ELF-1 (cell line): ENCODE measurements at places on chromosomes 5 and 9.

DNA sequence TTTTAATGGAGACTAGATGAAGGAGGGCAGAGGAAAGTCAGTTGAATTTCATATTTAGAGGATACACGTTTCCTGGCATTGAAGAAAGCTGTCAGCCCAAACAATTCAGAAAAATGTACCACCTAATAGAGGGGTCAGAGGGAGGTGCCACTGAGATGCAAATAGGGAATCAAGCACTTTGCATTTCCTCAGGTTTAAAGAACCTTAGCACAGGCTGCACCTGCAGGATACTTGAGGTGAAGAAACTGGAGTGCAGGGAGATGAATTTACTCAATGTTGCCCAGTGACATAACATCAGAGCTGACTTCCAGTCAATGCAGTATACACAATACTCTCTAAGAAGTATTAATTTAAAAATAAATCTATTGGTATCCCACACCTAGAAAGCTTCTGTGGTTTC lies 67.0 kb upstream of the MAST4 start:
- no peak for DNase-seq

GRCh38 chr5:51203598-51203997 lies 179.7 kb upstream of the ISL1 start:
- DNase-seq = no peak

GRCh38 chr5:177457852-177458681 lies 11.5 kb downstream of the PRR7 start:
- DNase-seq = no peak

GRCh38 chr9:1443450-1443849 lies 393.3 kb downstream of the DMRT2 start:
- DNase-seq = no peak

DNA sequence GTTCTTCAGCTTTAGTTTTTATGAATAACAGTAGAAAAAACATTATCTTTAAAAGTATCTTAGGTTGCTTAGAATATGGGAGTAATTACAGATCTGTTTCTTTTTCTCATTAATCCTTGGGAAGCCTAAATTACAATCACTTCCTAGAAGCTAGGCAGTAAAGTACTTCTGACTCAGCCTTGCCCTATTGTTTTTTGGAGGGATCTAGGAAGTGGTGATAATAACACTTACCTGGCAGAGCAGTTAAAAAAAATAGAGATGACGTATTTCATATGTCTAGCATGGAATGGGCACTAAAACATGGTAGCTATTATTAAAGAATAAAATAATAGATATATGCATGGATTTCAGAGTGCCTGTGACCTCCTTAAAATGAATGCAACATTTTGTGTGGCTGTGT lies 8.2 kb upstream of the FST start:
- DNase-seq = no peak

DNA sequence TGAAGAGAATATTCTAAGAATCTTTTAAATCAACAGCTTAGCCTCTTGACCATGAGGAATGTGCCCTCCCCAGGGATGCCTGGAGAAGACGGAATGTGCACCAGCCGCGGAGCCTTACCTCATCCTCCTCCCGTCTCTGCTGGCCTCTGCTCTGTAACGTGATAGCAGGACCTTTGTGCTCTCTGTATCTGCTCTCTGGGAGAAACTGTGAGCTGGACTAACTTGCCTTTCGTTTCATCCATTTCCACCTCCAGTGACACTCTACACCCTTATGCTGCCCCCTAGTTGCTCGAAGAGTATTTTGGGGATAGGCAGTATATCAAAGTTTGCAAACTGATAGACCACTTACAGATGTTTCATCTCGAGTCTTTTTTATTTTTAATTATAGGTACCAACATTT lies 141.4 kb downstream of the NPR3 start:
- peak; percentile 78 for DNase-seq

DNA sequence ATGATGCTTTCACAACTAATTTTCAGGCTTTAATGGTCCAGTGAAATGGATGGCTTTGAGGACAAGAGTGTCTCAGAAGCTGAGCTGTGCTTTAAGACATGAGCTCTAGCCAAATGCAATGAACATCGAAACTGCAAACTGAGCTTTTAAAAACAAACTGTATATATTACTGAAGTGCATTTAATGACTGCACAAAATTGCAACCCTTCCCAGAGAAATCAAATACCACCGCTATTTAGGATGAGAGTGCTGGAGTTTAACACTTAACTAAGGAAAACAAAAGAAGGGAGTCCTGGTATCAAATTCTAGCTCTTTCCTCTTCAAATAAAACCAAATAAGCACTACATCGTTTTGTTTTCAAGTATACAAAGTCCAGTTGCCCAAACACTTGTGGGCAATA lies 163.9 kb downstream of the SLF1 start:
- no peak for DNase-seq

- no peak for DNase-seq
Measured at GRCh38 chr9:84412654-84413053, 72.1 kb upstream of the SLC28A3 start.

DNA sequence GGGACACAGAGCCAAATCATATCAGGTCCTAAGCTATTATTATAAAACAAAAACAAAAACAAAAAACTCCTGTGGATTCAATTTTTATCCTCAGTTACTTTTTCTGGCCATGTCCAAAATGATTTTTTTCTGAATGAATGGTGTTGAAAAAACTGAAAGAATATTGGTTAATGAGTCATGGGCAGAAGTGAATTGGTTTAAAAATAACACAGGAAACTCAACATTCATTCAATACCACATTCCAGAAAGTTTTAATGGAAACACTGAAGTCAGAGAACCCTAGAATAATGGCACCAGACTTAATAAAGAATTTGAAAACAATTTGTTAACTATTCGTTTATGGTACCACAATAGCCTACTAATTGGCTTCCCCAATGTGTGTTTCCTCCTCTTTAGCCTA lies 102.4 kb upstream of the CDH9 start:
- DNase-seq = no peak

DNA sequence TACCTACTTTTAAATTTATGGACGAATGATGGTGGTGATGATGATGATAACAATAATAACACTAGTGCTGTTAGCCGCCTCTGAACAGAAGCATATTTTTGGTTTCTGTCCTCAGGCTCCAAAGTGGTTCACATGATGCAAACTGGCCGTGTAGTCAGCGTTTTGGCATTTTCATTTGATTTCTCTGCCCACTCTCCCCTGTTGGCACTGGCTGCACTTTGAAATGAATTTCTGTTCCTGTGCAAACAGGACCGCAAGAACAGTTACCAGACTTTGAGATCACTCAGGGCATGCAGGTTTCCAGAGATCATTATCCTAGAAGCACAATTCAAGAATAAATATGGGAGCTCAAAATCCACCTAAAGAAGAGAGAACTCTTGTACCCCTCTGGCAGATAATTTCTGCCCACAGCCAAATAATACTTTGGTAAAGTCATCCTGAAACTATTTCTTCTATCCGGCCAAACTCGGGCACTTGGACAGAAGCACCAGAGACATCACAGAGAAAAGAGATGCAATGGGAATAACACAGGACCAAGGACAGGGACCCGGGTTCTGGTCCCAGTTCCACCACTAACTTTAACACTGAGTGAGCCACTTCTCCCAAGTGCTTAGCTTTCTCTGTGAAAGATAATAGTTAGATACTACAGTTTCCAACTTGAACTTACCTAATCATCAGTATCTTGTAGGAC lies 201.7 kb upstream of the PTGER4 start:
- no peak for DNase-seq

GRCh38 chr9:87850391-87850790 lies 32.3 kb upstream of the SPATA31E1 start:
- DNase-seq = no peak
